ENCODE measurements at places on chromosomes 7 and 10.

DNA sequence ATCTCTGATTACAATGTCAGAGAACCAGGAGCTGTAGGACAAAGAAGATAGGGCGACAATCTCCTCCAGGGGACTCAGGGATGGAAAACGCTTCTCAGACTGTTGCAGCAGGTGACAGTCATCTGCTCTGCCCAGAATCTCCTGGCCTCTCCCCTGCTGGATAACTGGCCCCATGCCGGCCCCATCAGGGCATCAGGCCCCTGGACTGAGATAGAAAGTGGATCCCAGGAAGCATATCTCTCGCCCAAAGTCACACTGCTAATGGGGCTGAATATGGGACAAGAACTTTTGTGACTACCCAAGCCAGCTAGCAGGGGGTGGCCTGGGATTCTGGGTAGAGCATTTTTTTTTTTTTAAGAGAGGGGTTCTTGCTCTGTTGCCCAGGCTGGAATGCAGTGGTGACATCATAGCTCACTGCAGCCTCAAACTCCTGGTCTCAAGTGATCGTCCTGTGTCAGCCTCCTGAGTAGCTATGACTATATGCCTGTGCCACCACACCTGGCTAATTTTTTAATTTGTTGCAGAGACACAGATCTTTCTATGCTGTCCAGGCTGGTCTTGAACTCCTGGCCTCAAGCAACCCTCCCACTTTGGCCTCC, 20.5 kb upstream of the MLXIPL start:
- DNase-seq: no peak

- peak; percentile 69 for DNase-seq
Observed at GRCh38 chr7:74051629-74052410, 23.8 kb downstream of the ELN start.

GRCh38 chr10:9253121-9253520, 1198.6 kb downstream of the GATA3 start:
- DNase-seq: no peak

DNA sequence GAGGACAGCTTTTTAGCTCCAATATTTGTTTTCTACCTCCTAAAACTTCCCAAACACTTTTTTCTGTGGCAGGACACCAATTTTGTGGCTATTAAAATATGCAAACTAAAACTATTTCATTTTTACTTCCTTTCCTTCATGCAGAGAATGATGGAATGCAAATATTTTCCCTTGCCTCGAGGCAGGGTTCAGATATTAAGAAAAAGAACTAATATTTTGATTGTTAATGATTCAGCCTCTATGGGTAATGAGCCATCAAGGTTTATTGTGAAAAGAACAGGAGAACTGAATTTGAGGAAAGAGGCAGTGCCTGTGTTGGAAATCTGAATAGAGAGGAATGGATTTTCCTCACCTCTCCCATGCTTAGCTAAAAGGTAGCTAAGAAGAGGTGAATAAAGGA, 43.1 kb upstream of the CASD1 start:
- no peak for DNase-seq

- DNase-seq: no peak
Observed at GRCh38 chr10:93784059-93784458, 26.3 kb downstream of the LGI1 start.

DNA sequence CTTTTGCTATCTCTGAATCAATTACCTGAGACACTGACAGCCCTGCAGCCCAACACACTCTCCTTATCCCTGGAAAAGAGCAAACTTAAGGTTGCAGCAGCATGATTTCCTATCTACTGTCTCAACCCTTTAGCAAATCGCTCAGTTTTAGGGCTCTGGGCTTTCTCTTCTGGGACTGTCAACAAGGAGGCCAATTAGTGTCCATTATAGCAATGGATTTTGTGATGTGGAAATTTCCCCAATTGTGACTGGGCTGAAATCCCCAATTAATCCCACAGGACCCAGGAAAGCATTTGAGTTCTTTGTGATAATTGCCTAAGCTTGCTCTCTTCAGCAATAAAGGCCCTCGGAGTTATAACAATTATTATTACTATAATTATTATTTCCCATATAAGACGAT, 197.0 kb downstream of the ZNF438 start:
- DNase-seq: no peak

DNA sequence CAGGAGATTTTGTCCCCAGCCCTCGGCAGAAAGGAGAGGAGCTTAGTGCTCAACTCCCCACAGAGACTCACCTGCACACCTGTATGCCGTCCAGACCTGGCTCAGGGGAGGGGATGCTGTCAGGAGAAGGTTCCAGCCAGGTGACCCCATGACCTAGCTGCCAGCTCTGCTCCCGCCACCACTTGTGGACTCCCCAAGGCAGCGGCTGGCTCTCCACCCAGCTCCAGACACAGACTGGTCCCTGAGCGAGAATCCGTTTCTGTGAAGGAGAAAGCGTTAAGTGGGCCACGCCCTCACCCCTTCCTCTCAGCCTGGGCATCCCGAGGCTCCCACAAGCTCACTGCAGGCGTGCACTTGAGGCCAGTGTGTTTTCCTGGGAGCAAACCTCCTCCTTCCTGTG, 76.4 kb downstream of the RGS10 start:
- DNase-seq: no peak

DNA sequence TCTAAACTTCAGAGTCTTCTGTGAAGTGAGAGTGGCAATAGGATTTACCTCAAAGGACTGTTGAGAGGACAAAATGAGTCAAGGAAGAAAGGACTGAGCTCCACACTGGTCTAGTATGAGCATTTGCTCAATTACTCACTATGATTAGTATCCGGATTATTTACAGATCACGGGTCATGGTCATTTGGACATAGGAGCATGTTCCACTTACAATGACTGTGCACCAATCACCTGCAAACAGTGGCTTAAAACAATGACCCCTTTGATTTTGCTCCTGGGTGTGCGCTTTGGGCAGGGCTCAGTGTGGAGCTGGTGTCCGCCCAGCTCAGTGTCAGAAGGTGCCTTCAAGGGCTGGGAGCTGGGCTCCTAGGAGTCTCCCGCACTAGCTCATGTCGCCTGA, 225.4 kb downstream of the TCERG1L start:
- no peak for DNase-seq

DNA sequence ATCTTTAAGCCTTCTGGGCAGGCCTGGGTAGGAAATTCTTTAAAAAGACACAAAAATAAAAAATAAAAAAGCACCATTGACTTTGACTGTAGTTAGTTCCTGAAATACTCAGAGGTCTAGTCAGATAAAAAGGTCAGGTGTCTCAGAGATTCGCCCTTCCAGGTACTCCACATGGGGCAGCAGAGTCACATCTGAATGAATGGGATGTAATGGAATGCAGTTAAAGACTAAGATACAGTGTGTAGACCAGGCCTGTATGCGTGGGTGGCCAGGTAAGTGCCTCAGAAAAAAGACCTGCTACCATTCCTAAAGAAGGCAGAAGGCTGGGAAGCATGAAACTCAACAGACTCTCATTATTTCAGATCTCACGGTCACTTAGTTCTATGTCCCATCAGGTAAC, 68.6 kb upstream of the SEM1 start:
- no peak for DNase-seq

- no peak for DNase-seq
Observed at GRCh38 chr7:98266840-98267239, 14.6 kb upstream of the BRI3 start.

- DNase-seq: no peak
Observed at GRCh38 chr10:9625304-9625703, 1392.4 kb upstream of the CELF2 start.

DNA sequence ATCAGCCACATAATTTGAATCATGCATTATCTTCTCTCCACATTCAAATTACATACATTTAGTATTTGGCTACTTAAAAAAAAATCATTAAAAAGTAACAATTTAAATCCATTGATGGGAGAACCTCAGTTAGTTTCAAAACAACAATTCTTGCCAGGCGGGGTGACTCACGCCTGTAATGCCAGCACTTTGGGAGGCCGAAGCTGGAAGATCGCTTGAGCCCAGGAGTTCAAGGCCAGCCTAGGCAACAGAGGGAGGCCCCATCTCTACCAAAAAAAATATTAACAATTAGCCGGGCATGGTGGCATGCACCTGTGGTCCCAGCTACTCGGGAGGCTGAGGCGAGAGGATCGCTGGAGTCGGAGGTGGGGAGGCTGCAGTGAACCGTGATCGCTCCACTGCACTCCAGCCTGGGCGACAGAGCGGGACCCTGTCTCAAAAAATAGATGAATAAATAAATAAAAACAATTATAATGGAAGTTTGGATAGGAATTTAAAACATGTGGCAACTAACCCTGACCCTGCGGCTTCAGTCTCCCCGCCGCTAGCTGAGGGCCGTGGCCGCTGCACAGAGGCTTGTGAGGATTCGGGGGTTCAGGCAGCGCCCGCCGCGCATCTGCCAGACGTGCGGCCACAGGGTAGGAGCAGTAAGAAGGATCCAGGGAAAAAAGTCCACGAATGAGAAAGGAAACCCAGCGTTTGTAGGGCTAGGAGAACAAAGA, 1.1 kb upstream of the CSGALNACT2 start:
- DNase-seq: no peak

DNA sequence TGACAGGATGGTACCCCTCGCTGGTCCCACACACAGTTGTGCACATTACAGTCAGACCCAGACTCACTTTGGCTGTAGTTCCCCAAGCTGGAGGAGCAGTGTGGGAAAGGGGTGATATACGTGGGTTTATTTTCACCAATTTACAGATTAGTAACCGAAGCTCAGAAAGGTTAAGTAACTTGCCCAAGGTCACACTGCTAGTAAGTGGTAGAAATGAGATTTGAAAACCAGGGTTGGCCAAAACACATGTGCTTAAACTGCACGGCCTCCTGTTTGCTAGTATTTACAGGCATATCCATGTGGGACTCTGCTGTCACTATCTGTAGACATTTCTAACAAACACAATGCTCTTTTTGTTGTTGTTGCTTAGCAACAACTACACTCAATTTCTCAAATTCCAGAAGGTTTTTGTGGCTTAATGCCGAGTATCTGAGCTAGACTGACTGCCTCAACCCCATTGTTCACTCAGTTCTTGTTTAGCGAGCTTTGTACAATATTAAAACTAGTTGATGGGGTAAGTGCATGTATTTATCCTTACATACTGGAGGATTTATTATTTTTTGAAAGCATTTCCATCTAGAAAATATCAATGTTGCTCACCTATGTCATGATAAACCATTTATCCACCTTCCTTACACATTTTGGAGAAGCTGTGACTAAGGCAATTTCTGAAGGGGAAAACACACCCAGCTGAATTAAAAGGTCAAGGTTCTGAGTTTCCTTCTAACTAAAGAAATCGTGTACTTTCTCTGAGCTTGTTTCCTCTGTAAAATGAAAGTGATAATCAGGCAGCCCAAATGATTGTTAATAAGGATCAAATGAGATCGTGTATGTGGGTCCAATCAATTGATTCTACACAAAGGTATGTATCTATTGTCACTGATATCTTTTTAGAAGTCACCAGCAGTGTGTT, 5.3 kb upstream of the TMEM139 start:
- DNase-seq: no peak

DNA sequence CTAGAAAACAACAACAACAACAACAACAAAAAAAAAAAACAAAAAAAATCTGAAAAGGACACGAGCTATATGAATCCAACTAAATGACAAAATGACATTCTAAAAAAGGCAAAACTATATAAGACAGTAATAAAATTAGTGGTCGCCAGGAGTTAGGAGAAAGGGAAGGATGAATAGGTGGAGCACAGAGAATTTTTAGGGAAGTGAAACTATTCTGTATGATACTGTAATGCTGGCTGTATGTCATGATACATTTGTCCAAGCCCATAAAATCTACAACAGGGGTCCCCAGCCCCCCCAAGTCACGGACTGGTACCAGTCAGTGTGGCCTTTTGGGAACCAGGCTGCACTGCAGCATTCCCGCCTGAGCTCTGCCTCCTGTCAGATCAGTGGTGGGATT, 2.8 kb upstream of the PUS7 start:
- DNase-seq: no peak

DNA sequence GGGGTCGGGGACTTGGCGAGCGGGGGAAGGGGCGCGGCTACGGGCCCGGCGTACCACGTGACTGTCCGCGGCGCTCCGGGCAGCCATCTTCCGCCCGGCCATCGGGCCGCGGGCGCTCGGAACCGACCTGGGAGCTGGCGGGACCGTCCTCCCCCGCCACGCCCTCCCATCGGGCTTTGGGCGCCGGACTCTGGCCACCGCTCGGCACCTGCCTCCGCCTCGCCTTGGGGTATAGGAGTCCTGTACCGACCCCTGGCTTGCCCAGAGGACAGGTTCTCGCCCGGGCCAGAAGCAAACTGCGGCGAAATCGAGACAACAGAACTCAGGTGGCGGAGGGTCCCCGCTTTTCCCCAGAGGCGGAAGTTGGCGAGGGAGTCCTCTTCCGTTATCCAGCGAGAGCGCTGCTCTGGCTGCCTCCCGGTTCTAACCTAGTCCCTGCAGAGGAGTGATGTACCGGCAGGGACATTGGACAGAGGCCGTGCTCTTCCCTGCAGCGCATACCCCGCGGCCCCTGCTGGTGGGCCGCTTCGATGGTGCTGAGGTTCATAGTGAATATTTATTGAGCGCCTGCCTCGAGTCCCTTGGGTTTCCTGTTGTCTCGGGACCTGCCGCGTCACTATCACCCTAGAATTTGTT, 1.2 kb upstream of the SGMS1 start:
- DNase-seq: peak; percentile 68

DNA sequence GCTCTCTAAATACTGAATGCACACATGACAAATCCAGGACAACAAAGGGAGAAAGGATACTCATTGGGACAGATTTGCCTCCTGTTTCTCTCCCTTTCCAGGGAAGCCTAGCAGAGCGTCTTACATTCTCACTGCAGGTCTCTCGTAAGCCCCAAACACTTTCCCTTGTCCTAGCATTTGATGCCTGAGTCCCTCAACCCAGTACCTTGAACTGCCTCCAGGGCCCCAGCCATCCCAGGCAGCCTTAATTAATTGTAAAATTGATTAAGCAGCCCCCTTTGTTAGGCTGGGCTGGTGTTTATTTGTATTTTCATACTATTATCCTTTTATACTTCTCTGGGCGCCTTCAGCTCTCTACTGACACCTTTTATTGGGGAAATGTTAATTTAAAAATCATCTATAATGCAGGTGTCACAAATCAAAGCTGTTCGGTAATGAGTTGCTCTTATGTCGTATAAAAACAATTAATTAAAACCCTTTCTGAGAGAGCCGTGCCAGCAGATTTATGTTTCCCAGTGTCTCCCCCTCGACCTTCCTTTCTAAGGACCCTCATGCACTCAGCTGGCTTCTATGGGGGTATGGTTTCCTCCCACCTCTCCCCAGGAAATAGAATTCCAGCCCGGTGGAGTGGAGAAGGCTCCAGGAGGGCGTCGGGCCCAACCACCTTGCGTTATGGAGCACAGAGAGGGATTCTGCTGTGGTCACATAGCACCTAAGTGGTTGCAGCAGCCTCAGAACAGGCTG, 243.8 kb downstream of the RPS24 start:
- no peak for DNase-seq
